ENCODE measurements at places on chromosomes 5 and 9. TPM values are rescaled to one million over a fixed set of nuclear protein-coding genes. Genes with fewer than 3 reads are reported as not detected.

The MOB3B gene
- 0.15 TPM for total RNA-seq

DNA sequence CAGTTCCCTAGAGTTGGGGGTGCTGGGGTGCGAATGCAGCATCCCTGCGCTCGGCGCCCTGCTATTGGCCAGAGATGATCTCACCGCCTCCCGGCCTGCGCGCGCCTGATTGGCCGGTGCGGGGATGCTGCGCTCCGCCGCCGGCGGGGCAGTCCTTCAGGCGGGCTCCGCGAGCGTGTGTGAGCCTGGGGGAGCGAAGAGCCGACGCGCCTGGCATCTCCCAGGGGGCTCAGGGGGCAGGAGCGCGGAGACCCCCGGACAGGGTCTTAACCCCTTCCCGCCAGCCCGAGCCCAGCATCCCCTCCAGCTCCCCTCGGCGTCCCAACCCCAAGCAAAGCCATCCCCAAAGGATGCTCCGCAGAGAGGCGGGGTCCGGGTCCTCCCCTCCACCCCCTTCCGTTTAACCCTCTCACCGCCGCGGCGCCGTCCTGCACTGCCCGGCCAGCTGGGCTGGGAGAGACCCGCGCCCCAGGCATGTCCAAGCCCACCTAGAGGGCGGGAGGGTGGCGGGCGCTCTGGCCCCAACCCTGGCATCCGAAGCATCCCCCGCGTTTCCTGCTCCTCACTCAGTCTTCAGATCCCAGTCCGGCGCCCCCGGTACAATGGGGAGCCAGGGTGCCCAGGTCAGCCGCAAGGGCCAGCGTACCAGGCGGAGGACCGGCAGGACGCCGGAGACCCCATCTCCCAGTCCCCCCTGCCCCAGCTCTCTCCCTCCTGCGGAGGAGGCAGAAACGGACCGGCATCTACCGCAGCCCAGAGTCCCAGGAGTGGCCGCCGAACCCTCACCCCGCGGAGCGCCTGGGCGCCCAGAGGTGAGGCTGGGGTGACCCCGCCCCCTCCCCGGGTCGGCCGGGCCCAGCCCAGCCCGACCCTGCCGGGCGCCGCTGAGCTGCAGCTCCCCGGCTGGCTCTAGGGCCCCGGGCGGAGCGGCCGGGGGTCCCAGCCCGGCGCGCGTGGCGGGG is 19.3 kb upstream of the TOR2A start:
- no peak for DNase-seq

GRCh38 chr5:37090781-37091180 is 158.4 kb downstream of the CPLANE1 start:
- no peak for DNase-seq

The RPL37 gene
- 116 TPM for total RNA-seq
